Fibroblast of skin of abdomen (primary cell): ENCODE measurements at places on chromosomes 1 and 21.

DNA sequence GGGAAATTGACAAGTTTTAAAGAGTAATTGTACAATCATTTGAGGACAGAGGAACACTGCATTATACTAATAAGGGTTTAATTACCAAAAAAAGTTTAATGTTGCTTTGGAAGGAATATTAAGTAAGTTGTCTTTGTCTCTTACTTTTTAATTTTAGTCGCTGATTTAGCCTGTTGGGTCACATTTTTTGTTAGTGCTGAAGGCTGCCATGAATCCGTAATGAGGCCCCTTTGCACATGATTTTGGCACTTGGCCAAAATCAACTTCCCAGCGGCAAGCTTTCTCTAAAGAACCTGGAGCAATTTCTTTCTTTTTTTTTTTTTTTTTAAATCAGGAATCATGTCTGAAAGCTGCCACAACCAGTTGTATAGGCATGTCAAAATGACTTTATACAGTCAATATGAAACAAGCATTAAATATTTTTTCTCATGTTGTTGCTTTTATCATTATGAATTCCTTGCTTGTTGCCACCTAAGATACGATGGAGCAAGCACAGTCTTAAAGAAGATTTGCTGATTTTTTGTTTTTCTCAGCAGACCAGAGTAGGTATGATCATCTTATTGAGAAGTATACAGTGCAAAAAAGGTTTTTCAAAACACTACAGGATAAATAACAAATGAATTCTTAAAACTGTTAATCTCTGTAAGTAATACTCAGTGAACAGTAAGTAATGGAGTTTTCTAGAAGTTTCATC is 690.4 kb downstream of the USP25 start:
- DNase-seq = peak; percentile 55

- no peak for DNase-seq
These were observed 26.7 kb downstream of the CDCA8 start for GRCh38 chr1:37718901-37719571.

- no peak for DNase-seq
These were observed 146.1 kb downstream of the SPATA46 start for GRCh38 chr1:162230517-162230916.

GRCh38 chr1:162421258-162422164 is 9.6 kb upstream of the SH2D1B start:
- no peak for DNase-seq

DNA sequence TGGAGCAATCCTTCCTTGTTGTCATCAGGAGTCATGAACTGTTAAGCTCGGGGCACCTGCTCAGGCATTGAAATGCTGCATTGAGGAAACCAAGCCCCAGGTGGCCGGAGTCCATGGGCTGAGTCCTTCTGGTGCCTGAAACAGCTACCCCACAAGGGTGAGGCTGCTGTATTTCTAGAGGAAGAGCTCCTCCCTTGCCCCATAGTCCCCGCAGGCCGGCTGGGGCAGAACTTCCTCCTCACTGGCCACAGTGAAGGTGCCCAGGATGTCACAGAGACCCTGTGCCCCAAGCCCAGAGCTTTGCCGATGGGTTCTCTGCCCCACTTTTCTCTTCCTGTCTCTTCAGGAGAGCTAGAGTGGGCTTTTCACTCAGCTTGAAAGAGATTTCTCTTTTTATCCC is 80.8 kb upstream of the GCLM start:
- DNase-seq = no peak

GRCh38 chr1:111598544-111598943 is 21.0 kb upstream of the RAP1A start:
- DNase-seq = no peak

GRCh38 chr1:67059346-67059745 is 5.4 kb upstream of the SLC35D1 start:
- peak; percentile 54 for DNase-seq

DNA sequence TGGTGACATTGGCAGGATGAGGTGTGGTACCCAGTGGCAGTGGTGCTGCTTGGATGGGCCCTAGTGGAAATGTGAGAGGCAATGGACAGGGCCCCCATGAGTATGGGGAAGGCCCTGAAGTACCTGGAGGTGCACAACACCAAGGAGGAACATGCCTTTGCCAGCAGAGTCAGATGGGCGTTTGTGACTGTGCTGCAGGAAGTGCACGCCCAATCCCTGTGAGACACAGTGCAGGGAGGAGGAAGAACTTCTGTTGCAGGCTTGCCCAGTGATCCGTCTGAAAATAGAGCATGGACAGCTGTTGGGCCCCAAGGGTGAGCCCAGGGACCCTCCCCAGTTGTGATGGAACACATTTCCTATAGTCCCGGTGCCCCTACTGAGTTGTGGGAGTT is 42.7 kb downstream of the GJA5 start:
- no peak for DNase-seq

DNA sequence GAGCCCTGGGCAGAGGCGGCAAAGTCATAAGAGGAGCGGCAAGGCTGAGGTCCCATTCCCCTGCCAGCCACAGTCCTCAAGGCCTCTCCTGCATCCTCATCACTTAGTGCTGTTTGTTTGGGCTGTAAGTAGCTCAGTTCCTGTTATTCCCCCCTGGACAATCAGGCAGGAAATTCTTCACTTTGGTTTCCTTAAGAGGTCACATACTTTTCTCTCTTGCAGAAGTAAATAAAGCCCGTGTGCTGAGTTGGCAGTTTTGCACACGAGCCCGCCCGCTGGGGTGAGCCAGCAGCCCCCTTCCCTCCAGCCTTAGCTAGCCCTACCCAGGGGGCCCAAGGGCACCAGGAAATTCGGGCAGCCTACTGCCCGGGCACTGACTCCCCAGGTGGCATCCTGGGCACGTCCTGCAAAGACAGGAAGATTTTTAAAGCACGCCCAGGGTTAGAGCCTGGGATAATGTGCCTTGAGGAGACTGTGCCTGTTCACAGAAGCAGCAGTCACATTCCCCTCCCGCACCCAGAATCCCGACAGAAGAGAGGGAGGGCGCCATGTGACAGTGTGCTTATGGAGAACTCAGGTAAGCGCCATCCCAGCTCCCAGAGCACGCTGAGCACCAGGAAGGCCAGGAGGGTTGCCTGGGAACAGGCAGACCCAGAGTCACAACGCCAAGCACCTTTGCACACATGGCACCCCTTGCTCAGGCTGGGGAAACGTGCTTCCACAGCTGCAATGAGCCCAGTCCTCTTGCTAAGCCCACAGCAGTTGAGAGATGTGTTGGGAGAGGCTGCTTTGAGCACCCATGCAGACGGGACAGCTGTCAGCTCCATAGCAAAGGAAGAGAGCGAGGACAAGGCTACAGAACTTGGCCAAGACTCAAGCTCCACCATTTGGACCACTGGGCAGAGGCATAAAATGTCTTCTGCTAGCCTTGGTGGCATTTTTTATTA is 144.5 kb upstream of the TMEM51 start:
- DNase-seq = peak; percentile 29

DNA sequence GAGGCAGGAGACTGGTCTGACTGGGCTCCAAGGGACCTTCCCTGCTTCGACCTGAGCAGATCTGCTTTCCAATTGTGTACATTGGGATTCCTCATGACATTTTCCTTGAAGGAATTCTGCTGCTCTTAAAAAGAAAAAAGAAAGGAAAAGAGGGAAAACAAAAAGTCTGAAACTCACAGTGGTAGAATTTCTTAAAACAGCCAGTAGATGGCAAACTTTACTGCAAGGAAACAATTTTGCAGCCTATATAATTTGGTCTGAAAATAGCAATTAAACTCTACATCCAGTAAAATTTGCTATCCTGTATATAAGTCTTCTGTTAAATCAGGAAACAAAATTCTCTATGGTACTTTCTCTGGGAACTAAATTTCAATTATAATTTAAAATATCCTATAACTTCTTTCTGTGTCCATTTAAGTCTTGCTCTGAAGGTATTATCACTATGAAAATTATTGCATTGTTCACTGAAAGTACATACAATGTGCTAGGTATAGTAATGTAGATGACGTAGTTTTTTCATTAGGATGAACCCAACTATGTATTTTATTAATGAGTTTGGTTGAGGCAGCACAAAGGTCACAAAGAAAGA is 59.8 kb downstream of the CRB1 start:
- DNase-seq = no peak

- DNase-seq = no peak
These were observed 6.5 kb upstream of the FGGY start for GRCh38 chr1:59290193-59290949.

DNA sequence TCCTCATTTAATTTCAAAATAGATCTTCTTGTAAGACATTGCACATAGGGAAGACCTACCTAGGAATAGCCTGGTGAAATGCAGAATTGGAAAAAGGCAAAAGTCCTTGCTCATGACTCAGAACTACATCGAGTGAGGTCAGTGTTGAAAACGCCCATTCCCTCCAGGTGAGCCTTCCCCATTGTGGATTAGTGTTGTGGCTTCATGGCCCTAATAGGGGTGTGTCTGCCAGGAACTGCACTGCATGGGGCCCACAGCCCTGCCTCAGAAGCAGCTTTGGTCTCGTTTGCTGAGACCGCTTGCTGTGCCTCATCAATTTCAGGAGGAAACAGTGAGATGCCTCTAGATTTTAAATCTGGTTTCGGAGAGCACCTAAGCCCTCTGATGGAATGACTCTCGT is 17.0 kb downstream of the TFF3 start:
- DNase-seq = no peak

DNA sequence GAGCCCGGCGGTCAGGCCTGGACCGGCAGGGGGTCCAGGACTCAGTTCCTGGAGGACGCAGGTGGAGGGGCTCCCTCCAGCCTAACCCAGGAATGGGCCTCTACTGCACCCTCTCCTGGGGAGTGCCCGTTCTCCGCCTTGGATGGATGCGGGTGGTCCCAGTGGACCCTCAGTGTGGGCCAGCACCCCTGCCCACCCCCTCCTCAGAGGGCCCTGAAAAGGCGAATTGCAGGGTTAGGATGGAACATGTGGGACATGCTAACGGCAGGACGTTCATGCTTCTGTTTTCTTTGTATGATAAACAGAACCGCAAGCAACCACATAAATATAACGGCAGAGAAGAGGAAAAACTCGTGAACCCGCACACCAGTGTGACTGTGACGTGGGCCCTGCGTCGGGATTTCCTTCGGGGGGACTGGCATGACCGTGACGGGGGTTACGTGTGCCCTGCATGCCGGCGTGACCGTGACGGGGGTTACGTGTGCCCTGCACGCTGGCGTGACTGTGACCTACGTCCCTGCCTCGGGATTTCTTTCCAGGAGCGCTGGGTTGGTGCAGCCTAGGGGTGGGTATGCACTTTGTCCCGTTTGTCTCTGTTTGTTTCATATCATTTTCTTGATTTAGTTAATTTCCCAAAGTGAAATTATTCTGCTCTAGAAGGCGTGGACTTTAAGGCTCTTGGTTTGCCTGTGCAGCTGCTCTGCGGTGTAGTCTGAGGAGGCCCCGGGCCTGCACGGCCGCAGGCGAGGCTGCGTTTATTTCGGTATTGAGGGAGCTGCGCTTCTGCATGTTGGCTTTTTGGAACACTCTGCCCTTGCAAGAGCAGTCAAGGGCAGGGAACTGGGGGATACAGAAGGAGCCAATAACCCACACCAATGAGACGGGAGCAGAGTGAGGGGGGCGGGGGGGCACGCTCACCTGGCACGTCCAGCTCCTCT is 3.1 kb downstream of the FTCD start:
- DNase-seq = no peak

- DNase-seq = peak; percentile 75
These were observed 8.3 kb upstream of the KCNAB2 start for GRCh38 chr1:6037338-6037762.

GRCh38 chr21:42258150-42258884 is 39.4 kb downstream of the ABCG1 start:
- DNase-seq = peak; percentile 36

GRCh38 chr1:81894867-81895266 is 94.1 kb downstream of the ADGRL2 start:
- no peak for DNase-seq

- no peak for DNase-seq
These were observed 12.9 kb downstream of the EPB41 start for GRCh38 chr1:28927266-28927647.

- DNase-seq = no peak
These were observed 15.2 kb upstream of the KDM4A start for GRCh38 chr1:43634721-43635120.

DNA sequence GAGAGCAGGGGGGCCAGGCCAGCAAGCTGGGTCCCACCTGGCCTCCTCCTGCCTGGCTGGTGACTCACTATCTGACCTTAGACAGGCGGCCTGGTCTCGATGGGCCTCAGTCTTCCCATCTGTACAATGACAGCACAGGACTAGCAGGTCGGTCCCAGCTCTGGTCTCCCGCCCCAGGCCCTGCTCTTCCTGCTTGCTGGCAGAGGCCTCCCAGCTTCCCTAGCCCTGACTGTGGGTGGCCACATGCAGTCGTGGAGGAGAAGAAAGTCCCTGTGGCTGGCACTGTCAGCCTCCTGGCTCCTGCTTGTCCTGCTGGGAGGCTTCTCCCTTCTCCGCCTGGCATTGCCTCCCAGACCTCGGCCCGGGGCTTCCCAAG is 817 bp downstream of the EXTL1 start:
- DNase-seq = no peak

DNA sequence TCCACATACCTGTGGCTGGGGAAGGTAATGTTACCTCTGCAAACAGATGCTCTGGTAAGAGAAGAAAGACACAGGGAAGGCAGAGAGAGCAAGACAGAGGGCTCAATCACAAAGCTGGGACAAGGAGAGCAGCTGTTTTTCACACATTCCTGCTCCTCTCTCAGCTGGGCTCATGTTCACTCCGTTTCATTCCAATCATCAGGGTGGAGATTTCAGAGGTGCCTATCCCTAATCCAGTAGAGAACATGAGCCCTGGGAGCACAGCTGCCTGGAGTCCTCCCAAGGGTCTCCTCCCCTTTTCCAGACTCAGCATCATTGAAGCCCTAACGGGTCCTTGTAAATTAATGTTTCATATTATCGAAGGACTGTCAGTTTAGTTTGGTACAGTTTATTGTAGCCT is 19.4 kb downstream of the GADD45A start:
- no peak for DNase-seq

GRCh38 chr1:200228486-200228885 is 181.3 kb downstream of the ZNF281 start:
- peak; percentile 42 for DNase-seq

DNA sequence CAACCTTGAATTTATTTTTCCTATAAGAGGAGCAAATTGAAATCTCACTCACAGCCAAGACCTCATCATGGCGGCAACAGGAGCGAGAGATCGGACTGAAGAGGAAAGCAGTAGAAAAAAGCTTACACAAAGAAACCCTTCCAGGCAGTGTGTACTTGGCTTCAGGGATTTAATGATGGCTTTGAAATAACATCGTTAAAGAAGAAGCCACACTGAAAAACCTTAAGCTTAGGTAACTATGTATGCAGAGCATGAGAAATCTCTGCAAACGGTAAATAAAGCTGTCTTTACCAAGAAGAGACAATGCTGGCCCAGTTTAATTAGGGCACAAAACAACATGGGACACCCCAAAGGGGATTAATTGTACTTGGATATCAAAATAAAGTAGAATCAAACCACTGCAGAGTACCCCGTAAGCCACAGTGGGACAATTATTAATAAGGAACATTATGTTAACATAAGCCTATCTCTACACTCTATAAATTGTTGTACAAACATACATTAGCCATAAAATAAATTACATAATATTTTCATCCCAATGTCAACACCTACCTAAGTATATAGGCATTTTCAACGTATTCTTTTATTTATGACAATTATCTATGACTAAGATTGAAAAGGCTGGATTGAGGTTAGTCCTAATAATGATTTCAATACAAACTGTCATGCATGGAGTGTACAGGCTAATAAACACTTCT is 360.2 kb upstream of the CHRM3 start:
- no peak for DNase-seq
